Left renal pelvis (tissue), 4 donors: ENCODE measurements at places on chromosomes 6 and 20.

GRCh38 chr6:145044641-145045246 is 690.6 kb downstream of the EPM2A start:
- DNase-seq: no peak

DNA sequence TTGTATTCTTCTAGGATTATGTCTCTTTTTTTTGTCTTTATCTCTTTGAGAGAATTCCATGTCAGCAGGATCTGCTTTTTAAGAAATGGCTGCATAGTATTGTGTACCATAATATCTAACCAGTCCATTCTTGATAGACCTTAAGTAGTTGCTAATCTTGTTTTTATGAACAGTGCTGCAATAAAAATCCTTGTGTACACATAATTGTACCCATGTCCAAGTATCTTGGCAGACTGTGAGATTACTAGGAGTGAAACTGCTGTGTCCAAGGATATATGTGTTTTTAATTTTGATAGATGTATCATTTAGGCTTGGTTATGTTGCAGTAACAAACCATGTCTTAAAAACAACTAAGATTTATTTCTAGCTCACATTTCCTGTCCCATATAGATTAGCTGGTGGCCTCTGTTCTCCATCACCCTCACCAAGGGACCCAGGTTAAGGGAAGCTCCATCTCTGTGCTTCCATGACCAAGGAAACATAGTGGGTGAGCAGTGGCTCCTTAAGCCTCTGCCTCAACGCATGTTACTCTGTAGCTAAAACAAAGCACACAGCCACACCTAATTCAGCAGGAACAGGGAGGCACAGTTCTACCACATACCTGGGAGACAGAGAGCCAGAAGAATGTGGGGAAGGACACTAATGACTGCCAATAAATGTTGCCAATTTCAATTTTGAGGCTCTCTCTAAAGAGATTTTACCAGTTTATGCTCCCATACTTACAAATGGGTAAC is 12.1 kb upstream of the SUMO4 start:
- no peak for DNase-seq

GRCh38 chr6:21971541-21971940 is 325.3 kb downstream of the PRL start:
- DNase-seq: no peak

DNA sequence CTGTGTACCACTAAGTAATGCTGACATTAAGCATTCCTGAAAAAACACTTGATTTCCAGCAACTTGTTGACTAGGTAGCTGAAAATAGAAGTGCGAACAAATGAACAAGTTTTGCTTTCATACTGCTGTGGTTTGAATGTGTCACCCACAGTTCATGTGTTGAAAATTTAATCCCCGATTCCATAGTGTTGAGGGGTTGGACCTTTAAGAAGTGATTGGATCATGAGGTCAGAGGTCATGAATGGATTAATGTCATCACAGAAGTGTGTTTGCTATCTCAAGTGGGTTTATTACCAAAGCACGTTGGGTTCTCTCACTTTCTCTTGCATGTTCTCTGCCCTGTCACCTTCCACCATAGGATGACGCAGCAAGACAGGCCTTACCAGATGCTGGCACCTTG is 568.5 kb downstream of the UTRN start:
- no peak for DNase-seq

DNA sequence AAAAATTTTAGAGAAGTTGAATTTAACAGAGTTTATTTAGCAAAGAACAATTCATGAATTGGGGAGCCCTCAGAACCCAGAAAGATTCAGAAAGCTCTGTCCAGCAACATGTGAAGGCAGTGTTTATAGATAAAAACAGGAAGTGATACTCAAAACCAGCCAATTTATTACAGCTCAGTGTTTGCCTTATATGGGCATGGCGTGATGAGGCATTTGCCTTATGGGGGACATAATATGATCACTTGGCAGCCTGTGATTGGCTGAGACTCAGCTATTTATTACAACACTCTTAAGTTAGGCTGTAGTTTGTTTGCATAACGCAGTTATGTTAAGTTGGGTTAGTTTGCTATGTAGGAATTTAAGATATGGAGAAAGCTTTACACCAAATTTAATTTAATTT is 11.5 kb downstream of the HLA-DPA1 start:
- DNase-seq: no peak

DNA sequence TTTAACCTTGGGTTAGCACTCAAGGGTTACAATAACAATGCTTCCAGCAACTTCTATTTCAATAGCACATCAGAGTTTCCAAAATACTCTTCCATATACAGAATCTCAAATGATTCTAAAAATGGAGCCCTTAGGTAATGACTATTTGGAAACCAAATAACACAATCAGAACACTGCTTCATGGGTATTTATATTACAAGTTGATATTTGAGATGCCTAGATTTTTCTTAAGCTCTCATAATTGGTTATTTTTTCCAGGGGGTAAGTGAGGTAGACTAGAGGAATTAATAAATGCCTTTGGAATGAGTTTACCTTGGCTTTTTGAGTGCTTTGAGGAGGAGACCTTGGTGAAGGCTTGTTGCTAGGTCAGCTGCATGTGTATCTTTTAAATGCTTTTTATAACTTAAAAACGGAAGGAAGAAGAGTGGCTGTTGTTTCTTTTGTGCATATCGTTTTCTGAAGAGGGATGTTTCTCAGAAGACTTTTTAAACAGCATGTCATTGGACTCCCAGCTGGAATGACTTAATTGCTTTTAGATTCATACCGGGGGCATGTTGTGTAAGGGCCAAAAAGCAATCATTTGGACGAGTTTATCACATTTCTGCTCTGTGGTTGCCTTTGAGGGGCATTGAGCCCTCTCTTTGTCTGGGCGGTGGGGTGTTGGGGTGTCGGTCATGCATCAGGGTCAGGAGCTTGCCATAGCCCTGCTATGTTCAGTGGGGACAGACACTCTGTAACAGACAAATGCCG is 186.0 kb downstream of the DTNBP1 start:
- no peak for DNase-seq

GRCh38 chr20:36183155-36183944 is 28.8 kb downstream of the EPB41L1 start:
- no peak for DNase-seq

DNA sequence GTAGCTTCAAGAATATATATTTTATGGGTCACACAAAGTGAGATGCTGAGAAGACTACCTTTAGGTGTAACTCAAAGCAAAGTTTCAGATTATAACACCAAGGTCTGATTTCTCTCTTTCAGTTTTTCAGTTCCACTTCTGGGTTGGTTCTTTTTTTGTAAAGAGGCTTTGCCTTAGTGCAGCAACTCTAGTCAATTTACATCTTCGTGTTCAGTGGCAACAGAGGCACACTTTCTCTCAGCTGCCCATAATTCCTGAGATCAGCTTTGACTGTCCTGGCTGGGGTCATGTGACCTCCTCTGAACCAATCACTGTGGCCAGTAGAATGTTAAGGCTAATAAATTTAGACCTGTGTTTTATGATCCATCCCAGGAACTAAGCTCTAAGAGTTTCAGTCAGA is 120.2 kb downstream of the TINAG start:
- DNase-seq: no peak

DNA sequence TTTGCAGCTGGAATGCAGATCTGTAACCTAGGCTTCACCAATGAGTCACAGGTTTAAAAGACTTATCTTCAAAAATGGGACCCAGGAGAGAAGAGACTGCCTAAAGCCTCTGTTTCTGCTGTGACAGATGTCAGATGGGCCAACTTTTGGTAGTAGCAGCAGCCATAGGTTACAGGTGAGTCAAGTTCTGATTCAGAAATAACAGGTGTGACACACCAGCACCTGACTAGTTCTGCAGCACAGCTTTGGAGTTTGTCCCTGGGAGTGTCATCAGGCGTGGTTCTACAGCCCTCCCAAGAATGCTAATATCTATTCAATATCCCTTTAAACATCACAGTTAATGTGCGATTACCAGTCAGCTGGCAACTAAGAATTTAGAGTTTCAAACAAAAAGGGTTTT is 121.9 kb upstream of the BTN3A2 start:
- no peak for DNase-seq

- no peak for DNase-seq
Measured at GRCh38 chr6:156741287-156742073, 35.7 kb upstream of the ARID1B start.

DNA sequence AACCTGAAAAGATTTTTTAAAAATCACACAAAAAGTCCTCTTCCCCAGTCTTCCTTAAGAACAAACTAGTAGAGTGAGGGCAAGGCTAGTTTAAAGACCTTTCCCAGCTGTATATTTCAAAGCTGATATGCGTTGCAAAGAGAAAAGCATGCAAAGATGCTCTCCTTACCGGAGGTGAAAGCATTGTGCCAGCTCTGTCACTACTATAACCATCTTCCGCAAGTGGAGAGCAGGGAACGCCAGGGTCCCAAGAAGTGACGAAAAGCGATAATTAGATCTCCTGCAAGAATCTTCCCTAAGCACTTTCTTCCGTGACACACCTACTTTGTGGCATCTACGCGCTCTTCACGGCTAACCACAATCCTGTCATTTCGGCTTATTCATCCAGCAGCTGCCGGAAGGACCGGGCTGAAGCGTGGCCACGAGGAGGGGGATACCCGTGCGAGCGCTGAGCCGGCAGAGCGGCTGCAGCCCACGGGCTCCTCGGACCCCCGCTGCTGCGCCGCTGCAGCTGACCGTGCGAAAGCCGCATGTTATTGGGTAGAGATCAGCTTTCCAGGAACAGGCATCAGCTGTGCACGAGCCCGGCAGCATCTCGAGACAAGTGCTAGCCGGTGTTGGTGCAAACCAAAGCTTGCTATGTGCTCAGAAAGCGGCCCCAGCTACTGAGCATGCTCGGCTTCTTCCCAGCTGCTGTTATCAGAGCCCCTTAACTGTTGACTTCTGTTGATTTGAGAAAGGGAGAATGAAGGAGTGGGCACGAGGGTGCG is 57.2 kb upstream of the ARHGAP18 start:
- peak; percentile 24 for DNase-seq

- no peak for DNase-seq
Measured at GRCh38 chr6:20708367-20709124, 174.3 kb downstream of the CDKAL1 start.

- DNase-seq: no peak
Measured at GRCh38 chr6:82915666-82916065, 150.0 kb downstream of the UBE3D start.

- DNase-seq: no peak
Measured at GRCh38 chr6:98116455-98116854, 717.9 kb upstream of the POU3F2 start.

GRCh38 chr6:87827346-87827745 is 125.3 kb upstream of the AKIRIN2 start:
- DNase-seq: no peak

DNA sequence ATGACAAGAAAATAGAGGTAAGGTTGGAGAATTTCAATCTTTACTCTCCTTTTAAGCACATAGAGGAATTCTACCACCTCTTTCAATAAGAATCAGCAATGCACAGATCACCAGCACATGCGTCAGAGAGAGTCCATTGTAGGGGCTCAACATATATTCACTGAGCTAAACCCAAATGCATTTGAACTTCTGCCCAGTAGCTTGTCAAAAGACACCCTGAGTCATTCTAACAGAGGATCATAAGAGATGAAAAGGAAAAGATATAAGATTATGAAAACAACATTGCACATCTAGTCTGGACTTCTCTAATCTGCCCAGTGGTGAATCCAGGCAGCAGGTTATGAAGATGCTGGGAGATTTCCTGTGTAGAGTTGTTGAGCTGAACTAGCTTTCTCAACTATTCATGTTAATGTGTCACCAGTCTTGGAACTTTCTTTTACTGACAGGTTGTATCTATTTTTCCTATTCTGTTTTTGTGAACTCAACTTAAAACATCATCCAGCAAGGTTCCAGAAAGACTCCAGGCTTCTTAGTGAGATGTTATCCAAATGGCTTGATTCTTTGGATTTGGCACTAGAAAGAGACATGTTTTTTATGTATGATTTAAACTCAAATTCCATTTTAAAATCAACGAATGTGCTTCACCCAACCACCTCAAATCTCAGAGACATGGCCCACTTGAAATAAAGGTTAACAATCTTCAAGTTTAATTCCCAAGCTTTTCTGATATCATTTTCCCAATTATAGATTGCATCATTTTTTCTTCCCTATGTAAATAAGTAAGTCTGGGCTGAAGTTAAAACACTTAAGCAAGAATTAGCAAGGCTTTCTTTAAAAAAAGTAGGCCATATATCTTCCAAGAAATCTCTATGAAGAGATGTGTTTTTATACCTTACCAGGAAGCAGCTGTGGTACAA is 89.3 kb downstream of the TSHZ2 start:
- no peak for DNase-seq

GRCh38 chr20:64065974-64066343 is 3.0 kb downstream of the TCEA2 start:
- DNase-seq: no peak

- DNase-seq: no peak
Measured at GRCh38 chr6:11700118-11700718, 78.4 kb downstream of the ADTRP start.

GRCh38 chr20:13333036-13333435 is 112.0 kb downstream of the ISM1 start:
- no peak for DNase-seq

GRCh38 chr6:17725083-17725482 is 18.4 kb upstream of the NUP153 start:
- DNase-seq: no peak

DNA sequence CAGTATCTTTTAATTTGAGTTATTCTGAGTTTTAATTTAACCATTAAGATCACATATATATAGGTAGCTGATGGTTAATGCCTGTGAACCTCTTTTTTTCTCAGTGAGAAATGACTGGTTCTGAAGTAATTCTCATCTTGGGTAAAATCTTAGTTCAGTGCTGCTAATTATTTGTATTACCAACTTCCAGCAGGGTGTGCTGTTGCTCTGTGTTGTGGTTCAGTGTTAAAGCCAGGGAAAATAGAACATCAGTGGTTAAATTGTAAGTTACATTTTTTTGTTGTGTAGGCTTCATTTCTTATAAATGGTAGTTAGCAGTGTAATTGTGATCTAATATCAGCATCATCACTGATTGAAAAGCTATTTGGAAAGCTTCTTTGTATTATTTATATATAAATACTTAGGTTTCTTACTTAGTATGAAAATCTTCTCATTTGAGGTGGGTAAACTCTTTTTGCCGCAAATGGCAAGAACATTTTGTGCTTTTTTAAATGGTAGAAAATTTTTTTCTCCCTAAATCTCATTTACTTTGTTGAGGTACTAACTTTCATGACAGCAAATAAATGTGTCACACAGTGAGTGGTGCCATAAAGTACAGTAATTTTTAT is 43.7 kb downstream of the CDC5L start:
- DNase-seq: peak; percentile 31

- DNase-seq: no peak
Measured at GRCh38 chr6:159152782-159153181, 16.4 kb upstream of the FNDC1 start.

DNA sequence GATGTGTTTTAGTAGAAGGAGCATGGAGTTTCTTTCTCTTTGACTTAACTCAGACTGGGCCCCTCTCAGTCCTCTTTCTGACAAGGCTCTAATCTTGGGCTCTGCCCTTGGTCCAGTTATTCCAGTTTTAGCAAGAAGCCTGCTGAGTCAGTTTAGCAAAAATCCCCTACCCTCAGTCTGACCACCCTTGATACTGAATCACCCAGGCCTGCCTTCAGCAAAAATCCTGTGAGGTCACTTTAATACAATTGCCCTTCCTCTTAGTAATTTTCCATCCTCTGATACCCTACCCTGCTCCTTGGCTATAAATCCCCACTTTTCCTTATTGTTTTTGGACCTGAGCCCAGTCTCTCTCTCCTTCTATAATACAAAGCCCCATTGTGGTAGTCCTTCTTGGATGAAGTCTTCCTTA is 326.7 kb upstream of the NOX3 start:
- DNase-seq: peak; percentile 49
